ENCODE measurements at places on chromosomes 2 and 18. TPM values are rescaled to one million over a fixed set of nuclear protein-coding genes. Genes with fewer than 3 reads are reported as not detected.

DNA sequence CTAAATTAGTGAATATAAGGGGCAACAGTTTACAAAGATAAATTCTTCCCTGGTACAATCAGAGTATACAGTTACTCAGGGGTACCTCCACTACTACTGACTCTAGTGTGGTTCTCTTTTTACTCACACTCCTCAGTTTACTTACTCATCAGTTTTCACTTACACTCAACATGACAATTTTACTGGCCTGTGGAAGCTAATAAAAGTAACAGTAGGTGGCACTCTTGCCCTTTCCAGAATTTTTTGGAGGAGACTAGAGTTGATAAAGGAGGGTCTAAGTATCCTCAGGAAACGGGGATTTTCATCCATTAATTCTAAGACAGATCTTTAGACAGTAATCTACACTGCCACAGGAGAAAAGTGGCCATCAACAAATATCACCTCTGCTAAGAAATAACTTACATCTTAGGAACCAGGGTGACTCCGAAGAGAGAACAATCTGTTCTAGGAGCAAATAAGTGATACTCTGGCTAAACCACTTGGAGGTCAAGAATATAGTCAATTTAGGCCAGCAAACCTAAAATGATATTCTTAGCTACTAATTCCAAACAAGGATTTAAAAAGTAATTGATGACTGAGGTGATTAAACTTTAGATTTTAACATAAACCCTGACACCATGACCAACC is 61.3 kb downstream of the ATL2 start:
- DNase-seq = peak; percentile 32

The CASP8 gene
- 11.6 TPM for polyA plus RNA-seq

The SLC9A2 gene
- 5.6 TPM for polyA plus RNA-seq

DNA sequence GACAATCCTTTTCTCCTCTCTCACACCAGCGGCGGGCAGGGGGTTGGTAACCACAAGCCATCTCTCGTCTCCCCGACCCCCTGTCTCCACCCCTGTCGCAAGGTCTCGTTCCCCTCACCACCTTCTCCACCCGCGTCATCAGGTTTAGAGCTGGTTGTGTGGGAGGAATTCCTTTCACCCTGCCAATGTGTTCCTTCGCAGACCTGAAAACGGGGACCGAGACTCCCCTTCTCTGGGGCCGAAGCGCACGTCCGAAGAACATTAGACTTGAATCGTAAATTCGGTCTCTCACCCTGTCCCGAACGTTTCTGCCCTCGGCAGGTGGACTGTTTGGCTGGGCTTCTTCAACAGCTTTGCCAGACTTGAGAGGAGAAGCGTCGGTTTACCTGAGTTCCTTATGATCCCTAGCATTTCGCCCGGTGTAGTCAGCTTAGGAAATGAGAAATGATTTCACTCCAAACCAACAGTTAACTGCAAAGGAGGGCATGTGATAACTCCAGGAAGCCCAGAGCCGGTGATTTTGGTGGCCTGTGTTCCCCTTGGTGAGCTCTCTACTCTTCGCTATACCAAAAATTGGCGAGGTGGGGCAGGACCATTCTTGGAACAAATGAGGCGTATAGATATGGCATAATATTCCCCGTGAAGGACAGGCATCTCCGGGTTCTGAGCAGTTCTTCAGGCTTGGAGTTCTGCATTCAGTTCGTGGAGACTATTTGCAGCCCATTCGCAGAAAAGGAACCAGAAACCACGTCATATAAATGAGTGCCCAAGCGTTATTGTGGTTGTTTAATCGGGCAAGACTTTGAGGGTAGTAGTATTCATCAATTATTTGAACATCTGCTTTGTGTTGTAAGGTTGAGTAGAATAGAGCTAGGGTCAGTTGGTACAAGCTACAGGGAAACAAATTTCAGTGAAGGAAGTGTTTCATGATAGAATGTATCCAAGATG is 694 bp downstream of the CFAP36 start:
- DNase-seq = no peak

DNA sequence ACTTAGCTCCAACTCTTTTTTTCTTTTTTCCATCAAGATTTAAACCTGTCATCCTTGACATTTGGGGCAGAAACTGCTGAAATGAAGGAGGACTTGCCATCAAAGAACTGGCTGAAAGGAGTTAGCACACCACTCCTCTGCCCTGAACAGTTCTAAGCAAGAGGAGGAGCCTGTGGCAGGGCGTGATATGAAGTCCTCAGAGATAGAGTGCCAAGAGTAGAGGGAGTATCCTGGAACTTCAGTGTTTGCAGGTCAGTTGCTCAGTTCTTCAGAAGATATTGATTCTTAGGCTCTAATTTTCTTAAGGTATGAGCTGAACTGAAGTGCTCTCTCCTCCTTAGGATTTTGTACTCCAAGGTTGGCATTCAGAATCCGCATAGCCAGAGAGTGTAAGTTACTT is 15.2 kb downstream of the NABP1 start:
- DNase-seq = no peak

DNA sequence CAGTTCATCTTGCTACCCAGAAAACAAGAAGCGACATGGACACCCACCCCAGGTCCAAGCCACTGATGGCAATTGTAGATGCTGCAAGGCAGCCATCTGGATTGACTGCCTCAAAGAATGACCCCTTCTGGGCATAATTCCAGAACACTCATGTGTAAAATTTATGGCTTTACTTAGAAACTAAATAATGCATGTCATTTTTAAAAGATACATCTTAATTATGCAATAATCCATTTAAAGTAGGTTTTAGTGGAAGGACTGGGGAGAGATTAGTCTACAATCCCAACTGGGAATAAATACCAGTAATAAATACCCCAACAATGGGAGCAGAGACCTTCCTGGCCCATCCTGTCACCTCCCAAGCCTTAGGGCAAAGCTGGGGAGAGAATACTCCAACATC is 247.7 kb downstream of the SS18 start:
- DNase-seq = no peak

The SKA1 gene
- polyA plus RNA-seq = 8.3 TPM

DNA sequence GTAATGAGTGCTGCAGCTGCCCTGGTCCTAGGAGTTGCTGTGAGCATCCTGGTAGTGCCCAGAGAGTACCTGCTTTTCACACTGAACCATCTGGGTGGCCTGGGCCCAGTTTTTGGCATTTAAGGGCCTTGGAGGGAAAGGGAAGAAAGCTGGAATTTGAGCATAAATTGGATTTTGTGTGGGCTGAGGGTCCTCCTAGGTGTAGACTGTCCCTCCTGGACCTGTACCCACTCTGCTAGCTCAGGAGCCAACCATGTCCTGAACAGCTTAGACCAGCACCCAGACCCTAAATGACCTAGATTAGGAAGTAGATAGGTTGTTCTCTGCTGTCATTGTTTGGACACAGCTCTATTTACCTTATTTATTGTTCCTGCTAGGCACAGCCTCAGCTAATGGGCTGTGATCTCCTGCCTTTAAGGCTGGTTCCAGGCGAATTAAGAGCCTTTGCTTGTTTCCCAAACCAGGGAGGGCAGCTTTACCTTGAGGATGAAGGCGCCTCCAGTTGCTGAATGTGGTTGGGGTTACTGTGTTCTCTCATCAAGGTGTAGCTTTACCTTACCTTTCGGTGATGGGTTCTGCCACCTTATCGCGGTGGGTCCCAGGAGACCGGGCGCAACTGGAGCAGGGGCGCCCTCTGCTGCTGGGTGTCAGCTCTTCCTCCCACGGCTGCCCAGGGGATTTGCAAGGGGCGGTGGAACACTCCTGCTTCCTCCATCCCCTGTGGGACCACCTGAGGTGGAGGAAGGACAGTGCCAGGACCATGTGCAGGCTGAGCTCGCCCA is 34.4 kb downstream of the ITGA6 start:
- DNase-seq = peak; percentile 31
